T-helper 17 cell (primary cell): ENCODE measurements at places on chromosomes 11 and 22.
A peak's percentile ranks its signal among the peaks of the same experiment; 100 is the strongest.

GRCh38 chr11:6539748-6540268, 42.7 kb downstream of the DNHD1 start:
- H3K4me1 ChIP-seq: peaks cover 20% of the 10 kb centered on the region
- H3K27me3 ChIP-seq: no peaks in the 10 kb centered on the region
- peak overlapping the region; percentile 69 for H3K27ac ChIP-seq
- H3K4me3 ChIP-seq: no peak overlapping the region

DNA sequence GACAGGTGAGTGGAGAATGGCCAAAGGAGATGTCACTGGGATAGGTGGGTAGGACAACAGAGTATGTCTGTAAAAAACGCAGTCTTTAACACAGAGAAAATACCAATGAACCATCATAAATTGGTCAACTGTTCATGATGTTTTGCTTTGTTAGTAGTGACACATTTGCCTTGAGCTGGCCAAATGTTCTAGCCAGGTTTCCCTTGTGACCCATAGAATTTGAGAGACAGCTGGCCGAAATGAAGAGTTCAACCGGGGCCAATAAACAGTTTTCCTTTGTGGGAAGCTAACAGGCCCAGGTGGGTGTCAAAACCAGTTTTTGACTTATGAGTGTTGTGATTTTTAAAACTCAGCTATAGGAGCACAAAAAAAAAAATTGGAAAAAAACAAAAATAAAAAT, 116.6 kb upstream of the BID start:
- peaks cover 10% of the 10 kb centered on the region for H3K36me3 ChIP-seq
- DNase-seq: no peak
- no peak overlapping the region for H3K27ac ChIP-seq
- peaks cover 6% of the 10 kb centered on the region for H3K4me1 ChIP-seq
- H3K27me3 ChIP-seq: no peaks in the 10 kb centered on the region

GRCh38 chr22:30044881-30045493, 35.3 kb upstream of the HORMAD2 start:
- no peak overlapping the region for H3K4me3 ChIP-seq
- H3K4me1 ChIP-seq: peaks cover 9% of the 10 kb centered on the region
- no peak overlapping the region for H3K27ac ChIP-seq
- peaks cover 3% of the 10 kb centered on the region for H3K36me3 ChIP-seq

- H3K27me3 ChIP-seq: no peaks in the 10 kb centered on the region
- H3K4me3 ChIP-seq: no peak overlapping the region
- H3K4me1 ChIP-seq: peaks cover 25% of the 10 kb centered on the region
- no peaks in the 10 kb centered on the region for H3K36me3 ChIP-seq
- H3K27ac ChIP-seq: peak overlapping the region; percentile 53
- DNase-seq: no peak
Observed at GRCh38 chr22:42604403-42604802, 10.3 kb downstream of the POLDIP3 start.

DNA sequence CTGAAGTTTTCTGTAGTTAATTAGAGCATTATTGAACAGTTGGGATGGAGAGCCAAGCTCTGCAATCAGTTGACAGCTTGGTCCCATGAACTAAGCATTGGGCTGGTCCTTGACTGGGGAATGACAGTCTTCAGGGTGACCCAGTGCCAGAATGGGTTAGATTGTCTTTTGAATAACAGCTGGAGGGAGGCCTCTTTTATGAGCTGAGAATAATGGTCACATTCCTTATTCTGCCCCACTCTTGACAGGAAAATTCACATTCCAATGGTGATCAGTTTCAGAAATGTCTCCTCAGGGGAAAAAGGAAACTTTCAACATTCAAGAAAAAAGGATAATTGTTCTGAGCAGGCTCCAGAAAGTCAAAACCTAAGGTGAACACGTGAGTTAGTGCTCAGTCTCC, 113.9 kb downstream of the KIRREL3 start:
- no peaks in the 10 kb centered on the region for H3K4me1 ChIP-seq
- H3K27me3 ChIP-seq: peaks cover 13% of the 10 kb centered on the region
